ENCODE measurements at places on chromosomes 7 and 10. TPM values are rescaled to one million over a fixed set of nuclear protein-coding genes. Genes with fewer than 3 reads are reported as not detected.

GRCh38 chr7:47128700-47129099 lies 453.2 kb downstream of the TNS3 start:
- no peaks in the 10 kb centered on the region for H3K36me3 ChIP-seq
- no peaks in the 10 kb centered on the region for H3K27me3 ChIP-seq
- no peak for DNase-seq
- H3K27ac ChIP-seq = no peak overlapping the region

Gene CYP26C1
- 0.22 TPM for total RNA-seq

Gene FEZF1
- total RNA-seq = 330 TPM

GRCh38 chr10:62000037-62000603 lies 98.6 kb downstream of the ARID5B start:
- no peak for DNase-seq
- H3K4me3 ChIP-seq = no peak overlapping the region
- peaks cover 4% of the 10 kb centered on the region for H3K4me1 ChIP-seq

Gene ASB10
- not detected for total RNA-seq

- no peak for DNase-seq
- H3K4me3 ChIP-seq = no peak overlapping the region
- peaks cover 4% of the 10 kb centered on the region for H3K4me1 ChIP-seq
- no peaks in the 10 kb centered on the region for H3K36me3 ChIP-seq
Measured at GRCh38 chr10:82943142-82943541, 1068.1 kb downstream of the NRG3 start.

Gene PITRM1
- 27.2 TPM for total RNA-seq

DNA sequence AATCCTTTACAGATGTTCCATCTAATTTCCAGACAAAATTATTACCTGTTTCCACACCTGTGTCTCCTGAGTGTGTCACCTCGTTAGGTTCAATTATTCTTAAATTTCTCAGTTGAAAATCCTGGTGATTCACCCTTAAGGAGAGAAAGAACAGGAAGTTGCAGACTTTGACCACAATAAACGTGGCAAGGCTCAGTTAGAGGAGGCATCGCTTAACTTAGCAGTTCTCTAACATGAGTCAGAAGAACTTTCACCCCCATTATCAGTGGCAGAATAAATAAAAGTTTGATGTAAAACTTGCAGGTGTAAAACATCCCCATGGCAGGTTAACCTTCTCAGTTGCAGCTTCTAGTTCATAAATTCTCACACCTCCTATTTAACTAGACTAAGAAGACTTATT lies 8.3 kb downstream of the XPNPEP1 start:
- DNase-seq = no peak
- no peaks in the 10 kb centered on the region for H3K27me3 ChIP-seq

Measured in neural progenitor cell (in vitro differentiated cells).